ENCODE measurements at places on chromosomes 1 and 21.

- no peak for DNase-seq
These were observed 140.7 kb downstream of the SLC45A1 start for GRCh38 chr1:8458607-8459006.

GRCh38 chr1:114152508-114153260 is 985 bp downstream of the SYT6 start:
- no peak for DNase-seq

DNA sequence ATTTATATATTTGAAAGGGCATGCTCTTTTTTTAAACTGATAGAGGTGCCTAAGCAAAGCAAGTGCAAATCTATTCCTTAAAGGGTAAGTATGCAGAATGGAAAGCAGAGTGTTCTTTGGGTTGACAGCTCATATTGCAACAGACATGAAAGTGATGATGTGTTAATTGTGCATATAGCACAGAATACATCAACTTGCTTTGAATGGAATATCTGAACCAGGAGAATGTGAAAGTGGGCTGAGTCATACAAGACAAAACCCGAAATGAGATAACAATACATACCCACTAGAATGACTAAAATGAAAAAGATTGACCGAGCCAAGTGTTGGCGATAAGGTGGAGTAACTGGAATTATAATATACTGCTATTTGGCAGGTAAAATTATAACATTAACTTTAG is 4.3 kb downstream of the CR1 start:
- DNase-seq, result no peak

GRCh38 chr1:48052923-48053291 is 55.7 kb upstream of the TRABD2B start:
- DNase-seq, result no peak

- DNase-seq, result no peak
These were observed 32.9 kb upstream of the IL12RB2 start for GRCh38 chr1:67274623-67275325.

DNA sequence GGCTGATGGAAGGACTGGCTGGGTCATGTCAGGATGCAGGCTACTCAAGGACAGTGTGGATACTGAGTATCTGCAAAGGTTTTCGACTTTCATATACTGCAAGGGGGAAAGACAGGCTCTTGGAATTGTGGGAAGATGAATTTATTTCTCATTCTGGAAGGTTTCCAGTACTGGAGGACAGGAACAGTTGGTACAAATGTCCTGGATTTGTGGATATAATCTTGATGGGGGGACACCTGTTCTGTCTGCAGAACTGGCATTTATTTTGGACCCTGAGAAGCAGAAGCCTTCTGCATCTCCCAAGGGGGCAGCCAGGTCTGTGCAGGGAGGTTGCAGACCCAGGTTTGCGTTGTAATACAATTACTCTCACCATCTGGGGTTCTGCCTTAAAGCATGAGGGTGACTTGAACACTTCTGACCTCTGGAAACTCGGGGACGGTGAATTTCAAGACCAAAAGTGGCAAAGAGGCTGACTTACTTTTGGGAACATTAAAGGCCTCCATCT is 65.8 kb downstream of the NOS1AP start:
- DNase-seq, result no peak

- peak; percentile 52 for DNase-seq
These were observed at the start of gene HES5 for GRCh38 chr1:2529784-2530512. Gene HES5 (minus strand): TSS chr1:2530263. CDS start chr1:2530164, 99 bp downstream.

DNA sequence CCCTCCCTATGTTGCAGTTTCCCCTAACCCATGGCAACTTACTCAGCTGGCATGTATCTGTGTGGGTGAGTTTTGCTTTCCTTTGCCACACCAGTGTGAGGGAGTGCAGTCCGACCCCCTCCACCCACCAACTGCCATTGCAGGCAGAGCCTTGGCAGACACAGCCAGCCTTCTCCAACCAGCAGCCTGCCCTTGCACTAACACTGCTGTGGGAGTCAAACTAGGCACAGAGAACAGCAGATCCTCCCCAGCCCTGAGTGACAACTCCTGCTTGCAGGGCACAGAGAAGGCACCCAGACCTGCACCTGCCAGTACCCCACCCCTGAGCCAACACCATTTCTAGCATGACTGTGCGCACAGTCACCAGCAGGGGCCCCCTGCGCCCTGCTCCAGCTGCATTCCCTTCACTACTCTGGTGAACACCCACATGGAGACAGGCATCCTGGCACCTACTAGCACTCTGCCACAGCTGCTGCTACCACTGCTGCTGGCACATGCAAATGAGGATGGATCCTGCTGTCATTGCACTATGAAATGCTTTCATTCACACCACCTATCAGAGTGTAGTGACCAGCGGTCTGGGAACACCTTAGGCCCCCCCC is 98.4 kb downstream of the MAGI3 start:
- no peak for DNase-seq

DNA sequence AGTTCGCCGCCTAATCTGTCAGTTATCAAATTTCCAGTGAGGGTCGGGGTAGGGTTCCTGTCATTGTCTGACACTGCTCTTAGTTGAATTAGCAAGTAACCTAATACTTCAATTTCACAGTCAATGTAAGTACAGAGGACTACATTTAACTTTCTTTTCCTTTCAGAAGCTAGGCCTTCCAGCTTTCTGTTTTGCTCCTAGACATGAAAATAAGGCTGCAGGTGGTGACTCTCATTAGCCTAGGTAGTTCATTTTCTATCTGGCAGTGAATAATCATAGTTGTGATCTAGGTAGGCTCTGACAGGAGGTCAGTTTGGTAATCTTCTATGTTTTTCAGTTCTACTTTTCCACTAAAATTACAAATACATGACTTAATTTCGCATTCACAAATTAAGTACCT is 783.1 kb downstream of the MRPL39 start:
- no peak for DNase-seq

DNA sequence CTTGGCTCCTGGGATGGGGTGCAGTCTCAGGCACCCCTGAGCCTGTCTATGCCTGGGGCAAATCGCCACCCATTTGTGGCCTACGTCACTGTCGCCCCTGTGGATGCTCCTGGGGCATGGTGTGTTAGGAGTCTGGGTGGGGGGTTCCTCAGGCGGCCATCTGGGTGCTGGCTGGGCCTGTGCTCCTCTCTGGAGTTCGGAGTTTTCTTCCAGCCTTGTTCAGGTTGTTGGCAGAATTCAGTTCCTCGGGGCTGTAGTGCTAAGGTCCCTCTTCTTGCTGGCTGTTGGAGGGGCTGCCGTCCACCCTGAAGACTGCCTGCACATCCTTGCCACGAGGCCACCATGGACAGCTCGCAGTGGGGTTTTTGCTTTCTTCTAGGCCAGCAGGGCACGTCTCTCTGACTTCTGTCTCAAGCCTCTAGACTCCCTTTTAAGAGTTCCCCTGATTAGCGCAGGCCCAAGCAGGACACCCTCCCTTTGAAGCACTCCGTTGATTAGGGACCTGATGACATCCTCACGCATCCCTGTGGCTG is 86.7 kb upstream of the C1orf174 start:
- no peak for DNase-seq

- DNase-seq, result no peak
These were observed 174.6 kb downstream of the HLX start for GRCh38 chr1:221053889-221054288.

GRCh38 chr1:62687903-62688686 is at the start of gene DOCK7:
Gene DOCK7 (minus strand): TSS chr1:62688386. CDS start chr1:62688264, 122 bp downstream.
- DNase-seq, result peak; percentile 39

DNA sequence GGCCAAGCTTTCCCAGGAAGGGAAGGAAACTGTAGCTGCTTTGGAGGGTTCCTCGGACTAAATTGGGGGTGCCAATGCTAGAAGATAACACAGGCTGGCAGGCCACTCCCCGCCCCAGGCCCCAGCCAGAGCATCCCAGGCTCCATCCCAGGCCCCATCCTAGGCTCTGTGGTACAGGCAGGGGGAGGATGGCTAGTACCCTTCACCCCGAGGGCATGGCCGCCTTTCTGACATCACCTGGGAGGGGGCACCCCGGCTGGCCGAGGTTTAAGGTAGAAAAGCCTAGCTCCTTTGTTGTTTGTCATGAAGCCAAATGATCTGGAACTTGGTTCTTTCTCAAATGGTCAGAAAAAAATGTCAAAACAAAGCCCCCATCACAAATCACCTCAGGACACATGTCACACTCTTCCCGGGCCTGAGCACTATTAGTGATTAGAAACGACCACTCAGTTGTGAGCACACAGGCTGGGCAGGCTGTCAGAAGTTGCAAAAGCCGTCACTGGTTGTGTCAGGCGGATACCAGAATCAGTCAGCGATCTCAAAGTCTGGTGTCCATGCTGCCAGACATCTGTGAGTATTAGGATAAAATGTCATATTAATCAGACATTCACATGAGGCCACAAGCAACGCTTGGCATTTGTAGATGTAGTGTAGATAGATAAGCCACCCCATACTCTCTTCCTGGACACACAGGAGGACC is 31.0 kb upstream of the ETS2 start:
- no peak for DNase-seq

DNA sequence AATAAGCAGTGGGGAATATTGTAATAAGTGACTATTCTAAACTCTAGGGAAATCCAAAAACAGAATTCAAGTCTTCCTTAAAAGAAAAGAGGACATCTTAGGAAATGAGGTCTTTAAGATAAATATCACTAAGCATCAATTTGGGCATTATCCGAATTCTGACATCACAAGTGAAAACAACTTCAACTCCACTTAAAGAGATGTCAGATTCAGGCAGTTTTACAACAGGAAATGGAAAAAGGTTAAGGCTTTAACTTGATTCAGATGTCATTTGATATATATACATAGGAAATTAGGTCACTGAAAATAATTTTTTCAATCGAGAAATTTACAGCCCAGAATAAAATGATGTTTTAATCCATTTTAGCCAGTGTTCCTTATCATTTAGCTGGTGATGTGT is 435.4 kb downstream of the SETD4 start:
- no peak for DNase-seq

- DNase-seq, result no peak
These were observed 35.2 kb downstream of the LRP8 start for GRCh38 chr1:53292690-53293089.

DNA sequence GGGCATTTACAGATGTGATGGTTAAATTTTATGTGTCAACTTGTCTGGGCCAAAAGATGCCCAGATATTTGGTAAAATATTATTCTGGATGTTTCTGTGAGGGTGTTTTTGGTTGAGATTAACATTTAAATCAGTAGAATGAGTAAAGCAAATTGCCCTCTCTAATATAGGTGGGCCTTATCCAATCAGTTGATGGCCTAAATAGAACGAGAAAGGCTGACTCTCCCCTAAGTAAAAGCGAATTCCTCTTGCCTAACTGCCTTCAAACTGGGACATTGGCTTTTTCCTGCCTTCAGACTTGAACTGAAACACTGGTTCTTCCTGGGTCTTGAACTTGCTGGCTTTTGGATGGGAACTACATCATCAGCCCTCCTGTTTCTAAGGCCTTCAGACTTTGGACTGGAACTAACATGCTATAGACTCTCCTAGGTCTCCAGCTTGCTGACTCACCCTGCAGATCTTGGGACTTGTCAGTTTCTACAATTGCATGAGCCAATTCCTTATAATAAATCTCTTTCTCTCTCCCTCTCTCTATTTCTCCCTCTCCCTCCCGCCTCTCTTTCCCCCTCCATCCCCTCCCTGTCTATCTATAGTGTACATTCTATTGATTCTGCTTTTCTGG is 10.2 kb upstream of the NAV1 start:
- DNase-seq, result no peak

GRCh38 chr1:42017259-42017658 is 98.5 kb upstream of the HIVEP3 start:
- DNase-seq, result no peak

- no peak for DNase-seq
These were observed 17.8 kb upstream of the HSD17B7 start for GRCh38 chr1:162772571-162773154.

DNA sequence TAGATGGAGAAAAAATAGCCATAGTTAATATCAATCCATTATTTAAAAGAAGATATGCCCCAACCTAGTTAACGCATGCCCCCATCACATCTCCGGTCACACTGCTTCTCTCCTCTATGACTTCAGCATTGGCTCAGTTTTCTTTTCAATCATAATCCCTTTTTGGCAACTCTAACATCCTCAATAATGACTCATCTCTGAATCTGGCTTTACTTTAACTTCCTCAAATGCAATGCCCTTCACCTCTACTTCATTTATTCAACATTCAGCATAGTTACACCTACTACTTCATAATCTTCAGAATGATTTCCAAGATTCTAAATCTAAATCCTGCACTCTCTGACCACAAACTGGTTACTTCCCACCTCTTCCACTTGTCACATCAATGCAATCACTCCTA is 417.3 kb downstream of the USH2A start:
- no peak for DNase-seq

GRCh38 chr1:16018308-16018707 is 465 bp upstream of the HSPB7 start:
- DNase-seq, result no peak

- DNase-seq, result peak; percentile 36
These were observed 156.9 kb upstream of the GJB5 start for GRCh38 chr1:34597877-34598514.

GRCh38 chr1:41282679-41283317 is 40.7 kb upstream of the SCMH1 start:
- DNase-seq, result no peak

DNA sequence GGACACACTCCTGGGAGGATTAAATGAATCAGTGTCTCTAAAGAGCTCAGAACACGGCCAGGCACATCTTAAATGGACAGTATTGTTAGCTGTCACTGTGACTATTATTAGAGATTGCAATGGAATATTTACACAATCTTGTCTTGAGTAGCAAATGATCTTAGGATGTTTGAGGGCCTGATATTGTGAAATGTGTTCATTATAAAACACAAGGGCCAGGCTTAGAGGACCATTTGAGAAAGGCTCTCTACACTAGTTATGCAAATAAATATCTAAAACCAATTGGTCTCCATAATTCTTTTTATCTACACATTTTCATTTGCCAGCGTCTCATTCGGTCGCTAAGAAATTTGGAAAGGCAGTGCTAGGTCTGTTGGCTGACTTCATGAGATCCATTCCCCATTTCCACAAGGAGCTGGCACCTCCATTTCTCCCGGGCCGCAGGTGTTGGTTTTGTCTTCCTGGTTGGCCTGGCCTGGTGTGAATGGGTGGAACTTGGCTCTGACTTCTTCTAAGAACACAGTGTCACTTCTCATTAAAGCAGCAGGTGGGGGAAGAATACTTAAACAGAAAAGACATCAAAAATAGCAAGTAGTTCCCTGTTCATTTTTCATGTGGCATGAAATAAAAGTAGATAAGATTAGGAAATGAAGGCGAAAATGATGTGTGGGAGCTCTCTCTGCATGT is 56.0 kb upstream of the PLXNA2 start:
- no peak for DNase-seq

DNA sequence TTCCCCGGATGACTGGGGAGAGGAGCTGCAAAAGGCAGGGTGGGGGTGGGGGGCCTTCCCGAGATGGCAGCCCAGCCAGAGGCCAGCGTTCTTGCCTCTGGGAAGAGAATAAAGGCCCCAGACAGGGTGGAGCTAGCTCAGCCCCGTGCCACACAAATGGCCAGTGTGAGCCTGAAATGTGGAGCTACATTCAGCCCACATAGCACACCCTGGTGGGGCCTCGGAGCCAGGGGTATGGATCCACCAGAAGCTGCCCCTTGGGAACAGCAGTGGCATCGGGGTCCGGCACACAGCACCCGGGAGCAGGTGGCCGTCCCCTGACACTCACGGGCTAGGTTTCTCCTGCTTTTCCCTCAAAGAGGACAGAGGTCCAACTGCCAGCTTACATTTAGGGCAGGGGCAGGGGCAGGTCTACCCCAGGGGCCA is 93.9 kb downstream of the PDE9A start:
- no peak for DNase-seq

GRCh38 chr1:51274676-51275075 is 38.6 kb downstream of the RNF11 start:
- no peak for DNase-seq

- peak; percentile 79 for DNase-seq
These were observed 106.1 kb downstream of the KIAA0319L start for GRCh38 chr1:35451125-35451528.

- no peak for DNase-seq
These were observed 25.2 kb downstream of the MAPKAPK2 start for GRCh38 chr1:206709772-206710459.
